ENCODE measurements at places on chromosomes 16 and 17.

DNA sequence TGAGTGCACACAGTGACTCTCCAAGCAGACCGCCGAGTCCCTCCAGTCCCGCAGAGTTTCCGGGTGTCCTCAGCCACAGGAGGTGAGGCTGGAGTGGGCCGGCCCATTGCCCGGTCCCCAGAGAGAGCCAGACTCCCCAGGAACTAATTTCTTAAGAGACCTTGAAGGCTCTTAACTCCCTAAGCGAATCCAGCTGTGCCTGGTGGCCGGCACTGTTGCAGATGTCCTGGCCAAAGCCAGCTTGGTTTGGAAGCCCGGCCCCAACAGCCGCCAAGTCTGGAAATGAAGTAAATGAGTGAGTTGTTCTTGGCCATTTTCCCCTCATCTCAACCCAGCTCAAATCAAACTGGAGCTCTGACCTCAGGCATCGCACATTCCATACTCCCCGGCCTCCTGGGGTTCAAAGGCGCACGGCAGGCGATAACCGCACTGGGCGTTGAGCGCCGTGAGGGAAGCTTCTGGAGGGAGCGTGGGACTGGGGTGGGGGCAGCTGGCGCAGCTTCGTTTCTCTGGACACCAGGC lies 42.0 kb downstream of the CMIP start:
- no peak for DNase-seq

GRCh38 chr17:57512691-57513090 lies 232.4 kb downstream of the CCDC182 start:
- no peak for DNase-seq

- peak; percentile 51 for DNase-seq
Observed at GRCh38 chr16:77584205-77584859, 138.0 kb upstream of the NUDT7 start.

GRCh38 chr17:22203208-22203715 lies 510.9 kb downstream of the KCNJ18 start:
- DNase-seq = no peak

DNA sequence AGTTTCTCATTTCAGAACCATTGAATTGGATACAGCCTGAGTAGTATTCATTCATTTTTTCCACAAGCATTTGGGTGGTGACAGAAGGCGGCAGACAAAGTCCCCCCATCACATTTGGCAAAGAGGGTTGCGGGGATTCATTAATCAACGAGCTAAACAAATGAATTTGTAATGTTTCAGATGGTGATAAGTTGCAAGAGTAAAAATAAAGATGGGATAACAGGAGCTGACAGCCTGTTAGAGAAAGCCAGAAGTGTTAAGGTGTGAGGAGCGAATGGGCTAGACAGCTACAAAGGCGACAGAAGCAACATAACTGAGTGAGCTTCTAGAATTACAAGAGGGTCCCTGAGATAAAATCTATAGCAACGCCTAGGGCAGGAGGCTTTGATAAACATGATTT lies 342.8 kb upstream of the HSBP1 start:
- no peak for DNase-seq

DNA sequence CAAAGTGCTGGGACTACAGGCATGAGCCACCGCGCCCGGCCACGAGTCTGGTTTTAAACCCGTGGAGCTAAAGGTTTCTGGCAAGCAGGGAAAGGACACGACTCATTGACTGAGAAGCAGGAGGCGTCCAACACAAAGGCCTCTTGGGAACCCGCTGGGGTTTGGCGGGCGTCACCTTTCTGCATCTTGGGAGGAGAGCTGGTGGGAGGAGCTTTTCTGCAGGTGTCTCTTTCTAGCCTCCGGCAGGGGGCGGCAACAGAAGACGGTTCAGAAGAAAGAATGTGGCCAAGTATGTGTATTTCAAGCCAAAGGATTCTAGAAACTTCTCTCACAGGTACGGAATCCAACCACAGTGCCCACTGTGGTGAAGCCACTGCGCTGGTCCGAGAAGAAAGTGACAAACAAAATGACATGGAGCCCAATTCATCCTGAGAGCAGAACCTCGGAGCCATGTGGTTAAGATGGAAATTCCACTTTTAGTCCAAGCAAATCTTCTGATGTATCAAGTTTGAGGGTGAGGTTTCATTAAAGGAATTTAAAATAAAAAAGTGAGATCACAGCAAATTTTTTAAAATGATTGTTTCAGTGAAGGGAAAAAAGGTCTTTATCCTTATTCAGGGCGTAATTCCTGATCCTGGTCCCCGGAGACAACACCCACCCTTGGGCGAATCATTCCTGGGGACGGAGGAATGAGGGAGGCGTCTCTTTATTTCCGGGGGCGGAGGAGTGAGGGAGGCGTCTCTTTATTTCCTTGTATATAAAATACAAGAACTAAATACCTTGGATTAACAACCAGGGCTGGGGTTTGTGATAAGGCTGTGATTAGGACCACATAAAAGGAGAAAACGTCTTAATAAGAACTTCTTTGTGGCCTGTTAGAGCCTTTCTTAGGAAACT lies 97.6 kb downstream of the MRM3 start:
- DNase-seq = peak; percentile 90

Measured in NCI-H1092 treated with DMSO at 0.1 percent for 48 hours (cell line).